ENCODE measurements at places on chromosomes 7 and 10.

DNA sequence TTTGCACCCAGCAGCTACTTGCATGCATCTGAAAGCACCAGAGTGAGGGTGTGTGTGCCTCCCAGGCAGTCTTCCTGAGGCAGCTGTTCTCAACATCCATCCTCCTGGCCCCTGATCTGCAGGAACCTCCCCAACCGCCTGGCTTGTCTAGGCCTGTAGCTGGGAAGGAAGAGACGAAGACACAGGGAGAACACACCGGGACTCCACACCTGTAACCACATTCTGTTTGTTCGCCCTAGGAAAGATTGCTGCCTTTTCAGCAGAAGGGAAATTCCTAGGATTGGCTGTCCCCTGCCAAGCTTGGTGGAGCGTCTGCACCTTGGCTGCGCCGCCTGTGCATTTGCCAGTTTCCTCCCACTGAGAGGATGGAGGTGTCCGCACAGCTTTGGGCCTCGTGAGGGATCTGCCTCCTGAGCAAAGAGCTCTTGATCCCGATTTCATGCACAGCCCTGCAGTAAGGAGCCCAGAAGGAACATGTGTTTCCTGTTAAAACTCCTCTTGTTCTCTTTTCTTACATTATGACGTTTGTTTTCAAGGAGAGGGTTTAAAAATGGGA, 154.6 kb downstream of the TPST1 start:
- DNase-seq = no peak
- H3K4me3 ChIP-seq = no peak overlapping the region
- H3K36me3 ChIP-seq = no peaks in the 10 kb centered on the region
- no peak overlapping the region for H3K27ac ChIP-seq
- H3K4me1 ChIP-seq = no peaks in the 10 kb centered on the region

- H3K4me1 ChIP-seq = no peaks in the 10 kb centered on the region
- no peak for DNase-seq
- H3K4me3 ChIP-seq = no peak overlapping the region
- no peak overlapping the region for H3K27ac ChIP-seq
Measured at GRCh38 chr7:88300401-88300945, 6.2 kb downstream of the STEAP4 start.

DNA sequence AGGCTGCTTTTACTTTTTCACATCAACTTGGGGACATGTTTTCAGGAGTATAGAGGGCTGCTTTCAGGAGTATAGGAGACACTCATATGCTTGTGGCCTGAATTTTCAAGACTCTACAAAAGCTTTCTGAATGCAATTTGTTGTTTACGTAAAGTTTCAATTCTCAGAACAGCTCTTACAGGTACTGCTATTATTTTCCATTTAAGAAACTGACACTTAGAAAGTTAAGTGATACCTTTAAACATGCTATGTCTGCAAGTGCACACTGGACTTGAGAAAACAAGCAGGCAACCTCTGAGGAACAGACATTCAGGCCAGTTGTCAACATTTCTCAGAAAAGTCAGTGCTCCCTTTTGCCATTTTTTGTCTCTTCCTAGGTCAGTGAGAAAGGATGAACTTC, 70.0 kb upstream of the PHYHIPL start:
- H3K36me3 ChIP-seq = no peaks in the 10 kb centered on the region
- H3K27ac ChIP-seq = no peak overlapping the region
- H3K27me3 ChIP-seq = no peaks in the 10 kb centered on the region
- DNase-seq = no peak

DNA sequence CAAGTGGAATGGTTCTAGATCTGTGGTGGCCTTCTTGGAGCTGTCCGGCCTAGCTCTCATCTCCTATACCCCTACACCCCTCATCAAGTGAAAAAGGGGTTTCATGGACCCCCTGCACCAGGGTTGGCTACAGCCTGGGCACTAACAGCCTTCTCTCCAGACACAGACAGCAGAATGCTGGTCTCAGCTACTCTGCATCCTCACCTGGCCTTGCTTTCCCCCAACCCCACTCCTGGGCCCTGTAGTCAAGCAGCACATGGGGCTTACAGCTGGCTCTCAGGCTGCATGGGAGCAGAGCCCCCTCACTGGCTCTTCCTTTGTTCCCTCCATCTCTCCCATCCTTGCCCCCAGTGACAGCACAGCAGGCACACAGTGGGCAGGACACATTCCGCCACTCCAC, 20.8 kb upstream of the TMEM273 start:
- peaks cover 39% of the 10 kb centered on the region for H3K4me1 ChIP-seq
- no peaks in the 10 kb centered on the region for H3K27me3 ChIP-seq
- H3K4me3 ChIP-seq = no peak overlapping the region

DNA sequence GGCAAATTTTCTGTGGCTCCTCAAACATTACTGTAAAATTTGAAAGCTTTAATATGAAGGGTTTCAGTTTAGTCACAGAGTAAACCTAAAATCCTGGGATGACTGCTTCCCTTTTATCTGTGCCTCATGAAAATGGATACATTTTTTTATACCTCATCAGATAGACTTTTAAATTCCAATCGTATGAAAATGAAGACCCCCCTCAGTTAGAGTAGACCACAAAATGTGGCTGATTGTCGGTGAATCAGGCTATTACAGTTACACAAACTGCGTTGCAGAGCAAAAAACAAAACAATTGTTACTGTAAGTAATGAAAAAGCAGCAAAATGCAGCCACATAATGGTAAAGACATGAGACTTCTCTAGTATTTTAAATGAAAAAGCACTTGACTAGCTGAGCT, 296.2 kb downstream of the CNTNAP2 start:
- DNase-seq = no peak
- no peak overlapping the region for H3K4me3 ChIP-seq
- no peaks in the 10 kb centered on the region for H3K4me1 ChIP-seq

GRCh38 chr10:100894033-100894432, 18.7 kb upstream of the SLF2 start:
- H3K36me3 ChIP-seq = no peaks in the 10 kb centered on the region
- no peak overlapping the region for H3K4me3 ChIP-seq
- H3K4me1 ChIP-seq = peaks cover 35% of the 10 kb centered on the region
- peak overlapping the region; percentile 90 for H3K27ac ChIP-seq

- H3K4me3 ChIP-seq = no peak overlapping the region
- no peaks in the 10 kb centered on the region for H3K27me3 ChIP-seq
- 0 out of 2 replicates have a peak, but pooled peaks cover 2% of the 10 kb centered on the region for H3K4me1 ChIP-seq
- no peaks in the 10 kb centered on the region for H3K36me3 ChIP-seq
- H3K27ac ChIP-seq = no peak overlapping the region
Measured at GRCh38 chr7:8260871-8261694, 884 bp downstream of the ICA1 start.

DNA sequence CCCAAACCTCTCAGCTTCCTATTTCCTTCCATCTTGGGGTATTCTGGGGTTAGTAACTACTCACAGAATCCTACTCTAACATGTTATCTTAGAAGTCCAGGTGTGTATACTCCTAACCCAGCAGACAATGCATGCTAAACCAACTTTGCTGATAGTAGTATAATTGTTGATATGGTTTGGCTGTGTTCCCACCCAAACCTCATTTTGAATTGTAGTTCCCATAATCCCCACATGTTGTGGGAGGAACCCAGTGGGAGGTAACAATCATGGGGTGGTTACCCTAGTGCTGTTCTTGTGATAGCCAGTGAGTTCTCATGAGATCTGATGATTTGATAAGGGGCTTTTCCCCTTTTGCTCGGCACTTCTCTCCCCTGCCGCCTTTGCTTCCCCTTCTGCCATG, 135.1 kb downstream of the CHRM2 start:
- no peak overlapping the region for H3K27ac ChIP-seq
- no peak overlapping the region for H3K4me3 ChIP-seq
- H3K4me1 ChIP-seq = no peaks in the 10 kb centered on the region

DNA sequence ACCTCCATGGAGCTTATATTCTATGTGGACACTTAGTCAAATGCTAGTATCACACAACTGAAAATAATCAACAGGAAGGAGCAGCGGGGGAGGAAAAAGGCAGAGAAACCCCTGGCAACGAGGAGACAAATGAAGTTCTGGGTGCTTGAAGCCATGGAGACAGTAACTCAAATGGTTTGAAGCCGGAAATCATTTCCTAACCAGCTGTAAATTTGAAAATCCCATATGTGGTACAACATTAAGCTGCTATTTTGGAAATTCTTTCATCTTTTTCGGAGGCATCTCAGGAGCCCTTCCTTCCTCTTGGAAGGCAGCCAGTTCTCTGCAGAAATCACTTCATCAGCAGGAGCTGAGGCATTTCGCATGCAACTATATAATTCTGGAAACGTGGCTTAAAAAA, 91.4 kb downstream of the PPP1R3C start:
- no peak for DNase-seq
- H3K36me3 ChIP-seq = no peaks in the 10 kb centered on the region

DNA sequence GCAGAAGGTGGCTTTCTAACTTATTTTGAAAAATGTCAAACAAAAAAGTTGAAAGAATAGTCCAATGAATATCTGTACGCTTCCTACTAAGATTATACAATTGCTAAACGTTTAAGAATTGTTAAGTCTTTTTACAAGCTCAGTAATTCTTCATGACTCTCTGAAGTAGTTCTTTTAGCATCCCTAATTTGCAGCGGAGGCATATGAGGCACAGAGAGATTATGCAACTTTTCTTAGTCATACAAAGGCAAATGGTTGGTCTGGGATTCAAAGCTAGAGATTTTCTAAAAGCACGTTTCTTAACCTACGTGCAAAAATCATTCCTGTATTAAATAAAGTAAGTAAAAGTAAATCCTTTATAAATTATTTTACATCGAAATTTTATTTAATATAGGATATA, 254.2 kb downstream of the MAGI2 start:
- DNase-seq = no peak
- no peaks in the 10 kb centered on the region for H3K27me3 ChIP-seq
- H3K36me3 ChIP-seq = no peaks in the 10 kb centered on the region
- no peak overlapping the region for H3K4me3 ChIP-seq
- no peak overlapping the region for H3K27ac ChIP-seq

- H3K27ac ChIP-seq = no peak overlapping the region
- no peak for DNase-seq
- peaks cover 59% of the 10 kb centered on the region for H3K36me3 ChIP-seq
- no peaks in the 10 kb centered on the region for H3K4me1 ChIP-seq
- H3K27me3 ChIP-seq = no peaks in the 10 kb centered on the region
Measured at GRCh38 chr7:16677978-16678494, 32.1 kb downstream of the BZW2 start.

GRCh38 chr7:148809856-148810255, 74.2 kb downstream of the EZH2 start:
- H3K4me3 ChIP-seq = no peak overlapping the region
- DNase-seq = no peak
- H3K4me1 ChIP-seq = no peaks in the 10 kb centered on the region
- H3K27me3 ChIP-seq = no peaks in the 10 kb centered on the region
- no peak overlapping the region for H3K27ac ChIP-seq

DNA sequence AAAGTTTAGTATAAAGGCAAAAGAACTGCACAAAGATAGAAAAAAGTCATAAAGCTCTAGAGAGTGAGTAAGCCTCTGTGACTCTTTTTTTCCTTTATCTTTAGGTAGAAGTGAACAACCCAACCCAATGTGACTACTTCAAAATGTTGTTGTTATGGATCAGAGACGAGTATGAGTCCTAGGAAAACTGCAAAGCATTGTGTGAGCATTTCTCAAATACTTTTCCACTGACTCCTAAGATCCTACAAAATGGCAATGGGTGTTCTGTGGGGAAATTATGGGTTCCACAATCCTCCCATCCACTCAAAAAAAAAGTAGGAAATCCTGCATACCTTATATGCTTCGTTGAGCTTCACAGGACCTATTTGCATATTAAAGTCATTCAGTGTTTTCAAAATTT, 177.1 kb downstream of the DGKI start:
- H3K27me3 ChIP-seq = no peaks in the 10 kb centered on the region
- no peak for DNase-seq
- H3K36me3 ChIP-seq = no peaks in the 10 kb centered on the region
- H3K27ac ChIP-seq = no peak overlapping the region
- no peak overlapping the region for H3K4me3 ChIP-seq

- DNase-seq = no peak
- H3K27me3 ChIP-seq = no peaks in the 10 kb centered on the region
- H3K4me3 ChIP-seq = no peak overlapping the region
- no peak overlapping the region for H3K27ac ChIP-seq
- no peaks in the 10 kb centered on the region for H3K36me3 ChIP-seq
Measured at GRCh38 chr10:26214004-26214403, 2.6 kb upstream of the GAD2 start.

- H3K27ac ChIP-seq = no peak overlapping the region
- H3K4me1 ChIP-seq = no peaks in the 10 kb centered on the region
- H3K36me3 ChIP-seq = no peaks in the 10 kb centered on the region
Measured at GRCh38 chr10:125325326-125325725, 165.0 kb upstream of the CTBP2 start.

DNA sequence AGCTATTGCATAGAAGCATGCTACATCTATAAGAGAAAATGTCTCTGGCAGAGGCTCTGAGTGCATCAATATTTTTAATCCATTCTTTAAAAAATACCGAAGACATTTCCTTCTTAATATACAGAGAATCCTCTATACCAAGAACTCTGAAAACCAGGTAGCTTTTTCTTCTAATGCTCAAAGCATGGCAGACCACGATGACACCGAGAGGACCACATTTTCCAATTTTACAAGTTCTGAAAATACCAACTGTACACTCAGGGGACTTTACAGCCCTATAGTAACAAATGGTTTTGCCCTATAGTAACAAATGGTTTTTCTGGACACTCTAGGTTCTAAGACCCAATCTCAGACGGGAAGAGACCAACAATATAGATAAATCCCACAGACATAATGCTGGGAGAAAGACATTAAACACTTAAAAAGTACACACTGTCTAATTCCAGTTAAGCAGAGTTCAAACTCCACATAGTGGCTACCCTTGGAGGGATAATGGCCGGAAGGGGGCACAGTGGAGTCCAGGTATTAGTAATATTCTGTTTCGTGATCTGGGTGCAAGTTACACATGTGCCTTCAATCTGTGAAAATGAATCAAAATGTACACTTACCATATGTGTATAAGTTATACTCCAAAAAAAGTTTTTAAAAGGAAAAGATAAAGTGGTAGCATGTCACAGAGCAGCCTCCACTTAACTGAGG, 26.2 kb downstream of the CCDC6 start:
- no peak overlapping the region for H3K4me3 ChIP-seq
- no peaks in the 10 kb centered on the region for H3K36me3 ChIP-seq
- peaks cover 91% of the 10 kb centered on the region for H3K4me1 ChIP-seq
- DNase-seq = peak; percentile 67
- peak overlapping the region; percentile 82 for H3K27ac ChIP-seq
- H3K27me3 ChIP-seq = no peaks in the 10 kb centered on the region

DNA sequence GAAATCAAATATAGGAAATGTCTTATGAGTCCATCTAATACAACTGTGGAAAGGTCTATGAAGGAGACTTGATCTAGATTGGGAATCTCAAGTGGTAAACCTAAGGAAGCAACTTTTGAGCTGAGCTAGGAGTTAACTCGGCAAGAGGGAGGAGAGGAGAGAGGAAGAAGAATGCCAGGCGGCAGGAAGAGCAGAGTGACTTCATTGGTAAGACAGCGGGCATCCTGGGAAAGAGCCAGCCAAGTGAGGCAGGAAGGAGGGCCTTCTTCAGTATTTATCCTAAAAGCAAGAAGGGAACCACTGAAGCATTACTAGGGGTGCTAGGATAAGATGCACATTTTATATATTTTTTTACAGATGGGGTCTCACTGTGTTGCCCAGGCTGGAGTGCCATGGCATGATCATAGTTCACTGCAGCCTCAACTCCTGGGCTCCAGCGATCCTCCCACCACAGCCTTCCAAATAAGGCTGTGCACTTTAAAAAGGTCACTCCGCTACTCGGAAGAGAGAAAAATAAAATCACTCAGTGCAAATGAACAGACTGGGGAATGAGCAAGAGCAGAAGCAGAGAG, 2.0 kb downstream of the BCL7B start:
- no peaks in the 10 kb centered on the region for H3K27me3 ChIP-seq
- H3K36me3 ChIP-seq = peaks cover 25% of the 10 kb centered on the region
- H3K4me3 ChIP-seq = peak overlapping the region; percentile 85
- H3K27ac ChIP-seq = no peak overlapping the region
- peaks cover 28% of the 10 kb centered on the region for H3K4me1 ChIP-seq

- H3K27ac ChIP-seq = no peak overlapping the region
- no peak overlapping the region for H3K4me3 ChIP-seq
- no peak for DNase-seq
- no peaks in the 10 kb centered on the region for H3K27me3 ChIP-seq
- H3K36me3 ChIP-seq = no peaks in the 10 kb centered on the region
Measured at GRCh38 chr7:17069146-17069545, 187.4 kb upstream of the AGR3 start.

Measured in Karpas-422 (cell line).